ENCODE measurements at places on chromosomes 3 and 15.

GRCh38 chr15:71089801-71090200, 25.5 kb upstream of the THSD4 start:
- DNase-seq = no peak

DNA sequence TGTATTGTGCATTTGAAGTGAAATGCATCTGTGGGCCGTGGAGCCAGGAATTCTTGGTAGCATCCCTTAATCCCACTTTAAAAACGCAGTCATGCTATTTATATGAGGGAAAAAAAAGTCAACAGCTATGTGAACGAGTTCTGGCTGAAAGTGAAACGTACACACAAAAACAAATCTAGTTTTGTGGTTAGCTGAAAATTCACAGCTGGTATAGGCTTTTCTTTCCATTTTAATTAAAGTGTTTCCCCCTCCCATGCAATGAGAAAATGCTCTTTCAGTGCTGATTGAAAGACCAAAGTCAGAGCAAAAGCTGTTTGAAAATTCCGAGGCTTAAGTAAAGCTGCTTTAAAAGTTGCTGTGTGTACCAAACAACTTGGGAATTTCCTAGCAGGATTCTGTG, 297.4 kb downstream of the PLCL2 start:
- no peak for DNase-seq

GRCh38 chr3:48405343-48405881, 24.5 kb downstream of the PLXNB1 start:
- no peak for DNase-seq

GRCh38 chr3:155641956-155642355, 102.9 kb downstream of the PLCH1 start:
- DNase-seq = no peak

- DNase-seq = no peak
Observed at GRCh38 chr15:47129033-47129432, 588.3 kb upstream of the SEMA6D start.

DNA sequence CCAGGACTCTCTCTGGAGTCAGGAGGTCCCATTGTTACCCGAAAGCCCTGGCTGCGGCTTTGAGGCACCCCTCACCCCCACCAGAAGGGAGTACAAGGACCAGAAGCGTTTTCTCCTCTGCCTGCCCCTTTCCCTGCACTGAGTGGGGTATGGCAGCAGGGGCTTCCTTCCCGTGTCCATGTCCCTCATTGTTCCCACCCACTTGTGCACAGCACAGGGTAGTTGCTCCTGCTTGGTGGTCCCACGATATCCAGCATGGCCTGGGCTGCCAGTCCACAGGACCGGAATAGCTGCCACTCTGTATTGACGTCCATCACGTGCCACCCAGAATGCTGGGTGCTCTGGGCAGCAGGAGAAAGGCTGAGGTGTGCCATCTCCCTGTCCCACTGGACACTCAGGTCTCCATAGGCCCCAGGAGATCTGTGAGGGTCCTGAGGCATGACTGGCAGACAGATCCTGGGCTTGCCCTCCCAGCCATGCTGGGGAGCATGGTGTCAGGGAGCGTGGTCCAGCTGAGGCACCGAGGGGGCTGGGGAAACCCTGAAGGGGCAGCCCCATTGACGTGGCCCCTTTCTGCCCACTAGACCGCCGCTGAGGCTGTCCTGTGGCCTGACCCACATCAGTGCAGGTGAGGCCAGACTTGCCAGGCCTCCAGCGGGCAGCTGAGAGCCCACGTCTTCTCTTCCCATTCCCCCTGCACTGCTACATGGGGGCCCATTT, 45.3 kb upstream of the SEC22A start:
- no peak for DNase-seq

- no peak for DNase-seq
Observed at GRCh38 chr3:73448761-73449301, 175.9 kb downstream of the PDZRN3 start.
